ENCODE measurements at places on chromosomes 16 and 17.

DNA sequence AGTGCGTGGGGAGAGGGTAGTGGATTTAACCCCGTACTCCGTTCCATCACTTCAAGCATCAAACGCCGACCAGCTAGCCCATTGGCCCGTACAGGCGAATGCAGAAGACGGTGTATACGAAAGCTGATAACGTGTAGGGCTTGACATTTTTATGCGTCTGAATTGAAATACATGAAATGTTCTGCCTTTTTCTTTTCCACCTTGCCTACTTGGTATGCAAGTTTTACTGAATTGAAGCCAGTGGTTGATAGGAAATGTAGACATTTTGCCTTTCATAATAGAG is 834 bp upstream of the STAT3 start:
- no peak for DNase-seq

DNA sequence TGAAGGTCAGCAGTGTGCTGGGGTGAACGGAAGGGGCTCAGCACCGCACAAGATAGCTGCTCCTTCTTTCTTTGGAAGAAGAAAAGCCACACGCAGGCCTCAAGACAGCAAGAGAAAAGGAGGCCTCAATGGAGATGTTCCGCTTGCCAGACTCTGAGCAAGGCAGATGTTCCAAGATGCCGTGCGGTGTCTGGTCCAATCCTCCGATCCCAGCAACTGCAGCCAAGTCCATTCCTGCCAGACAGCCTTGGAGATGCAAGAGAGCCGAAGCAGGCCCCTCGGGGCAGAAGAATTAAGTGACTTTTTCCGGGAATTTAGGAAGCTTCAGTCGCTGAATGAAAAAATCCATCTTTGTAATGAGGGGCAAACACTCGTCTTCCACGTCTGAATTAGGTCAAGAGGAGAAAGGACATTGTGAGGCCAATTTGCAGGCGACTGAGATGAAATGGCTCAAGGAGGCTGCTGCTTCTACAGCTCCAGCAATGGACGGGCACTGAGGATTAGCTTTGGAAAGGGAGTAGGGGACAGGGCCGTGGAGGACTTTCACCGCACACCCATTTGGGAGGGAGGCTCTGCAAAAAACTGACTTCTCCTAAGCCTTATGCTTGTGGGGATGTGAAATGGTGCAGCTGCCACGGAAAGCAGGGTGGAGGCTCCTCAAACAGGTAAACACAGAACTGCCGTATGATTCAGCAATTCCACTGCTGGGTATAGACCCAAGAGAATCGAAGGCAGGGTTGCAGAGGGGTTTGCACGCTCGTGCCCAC is 44.7 kb downstream of the RPH3AL start:
- DNase-seq = no peak

DNA sequence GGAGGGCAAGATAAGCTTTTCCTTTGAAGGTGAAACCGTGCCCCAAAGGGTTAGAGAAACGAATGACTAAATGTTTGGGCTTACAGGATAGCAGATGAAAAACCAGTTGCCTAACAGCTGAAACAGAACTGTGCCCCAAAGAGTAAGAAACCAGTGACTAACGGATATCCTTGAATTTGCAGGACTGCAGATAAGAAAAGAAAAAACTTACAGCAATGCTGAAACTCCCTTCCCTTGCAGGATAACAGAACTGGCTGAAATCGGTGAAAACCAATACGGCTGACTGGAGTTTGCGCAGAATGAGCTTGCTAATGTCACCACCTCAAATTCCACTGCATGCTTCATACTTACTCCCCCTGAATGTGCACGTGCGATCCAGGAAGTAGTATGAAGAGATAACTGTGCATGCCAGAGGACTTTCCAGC is 175.2 kb upstream of the NLRP1 start:
- no peak for DNase-seq

DNA sequence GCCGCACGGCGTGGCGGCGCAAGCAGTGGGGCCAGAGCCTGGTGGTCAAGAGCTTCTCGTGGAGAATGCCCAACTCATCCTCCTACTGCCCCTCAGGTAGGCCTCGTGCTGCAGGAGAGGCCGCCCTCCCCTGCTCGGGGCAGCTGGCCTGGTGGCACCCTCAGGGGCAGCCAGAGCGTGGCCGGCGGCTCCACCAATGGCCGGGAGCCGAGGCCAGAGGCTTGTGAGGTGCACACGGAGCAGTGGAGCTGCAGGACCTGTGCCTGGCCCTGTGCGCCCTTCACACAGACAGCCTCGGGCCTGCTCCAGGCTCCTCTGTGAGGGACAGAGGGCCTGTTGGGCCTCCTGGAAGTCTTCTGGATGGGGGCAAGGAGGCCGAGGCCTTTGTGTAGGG is 85.5 kb downstream of the NPIPB11 start:
- DNase-seq = no peak

DNA sequence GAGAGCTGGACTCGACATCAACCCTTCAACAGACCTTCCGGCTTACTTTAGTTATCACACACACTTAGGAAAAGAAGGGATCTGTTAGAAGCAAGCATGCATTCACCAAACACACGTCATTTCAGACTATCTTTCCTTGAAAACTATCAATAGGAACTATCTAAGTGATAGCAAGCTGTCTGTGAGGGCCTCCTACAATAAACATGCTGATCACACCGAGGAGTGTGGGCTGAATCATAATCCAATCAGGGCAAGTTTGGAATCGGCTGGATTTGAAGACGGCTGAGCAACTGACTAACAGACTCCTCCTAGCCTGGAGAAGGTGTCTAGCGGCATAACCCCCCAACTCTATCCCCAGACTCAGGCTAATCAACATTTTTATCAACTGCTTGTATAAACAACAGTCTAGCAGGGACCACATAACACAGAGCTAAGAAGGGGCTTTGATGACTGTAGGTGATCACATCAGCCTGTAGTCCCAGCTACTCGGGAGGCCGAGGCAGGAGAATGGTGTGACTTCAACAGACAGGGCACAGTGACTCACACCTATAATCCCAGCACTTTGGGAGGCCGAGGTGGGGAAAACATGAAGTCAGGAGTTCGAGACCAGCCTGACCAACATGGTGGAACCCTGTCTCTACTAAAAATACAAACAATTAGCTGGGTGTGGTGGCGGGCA is 14.1 kb downstream of the NXN start:
- DNase-seq = no peak

DNA sequence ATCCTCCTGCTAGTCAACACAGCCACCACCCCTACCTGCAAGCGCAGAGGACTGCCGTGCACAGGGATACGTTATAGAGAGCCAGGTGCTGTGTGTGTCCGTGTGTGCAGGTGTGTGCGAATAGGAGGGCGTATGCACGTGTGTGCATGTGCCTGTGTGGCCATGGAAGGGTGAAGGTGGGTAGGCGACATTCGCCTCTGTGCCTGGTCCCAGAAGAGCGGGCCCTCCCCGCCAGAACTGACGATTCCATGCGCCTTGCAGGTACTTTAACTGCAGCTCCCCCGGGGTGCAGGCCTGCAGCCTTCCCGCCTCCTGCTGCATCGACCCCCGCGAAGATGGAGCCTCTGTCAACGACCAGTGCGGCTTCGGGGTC is 8.7 kb downstream of the PDE6G start:
- no peak for DNase-seq

DNA sequence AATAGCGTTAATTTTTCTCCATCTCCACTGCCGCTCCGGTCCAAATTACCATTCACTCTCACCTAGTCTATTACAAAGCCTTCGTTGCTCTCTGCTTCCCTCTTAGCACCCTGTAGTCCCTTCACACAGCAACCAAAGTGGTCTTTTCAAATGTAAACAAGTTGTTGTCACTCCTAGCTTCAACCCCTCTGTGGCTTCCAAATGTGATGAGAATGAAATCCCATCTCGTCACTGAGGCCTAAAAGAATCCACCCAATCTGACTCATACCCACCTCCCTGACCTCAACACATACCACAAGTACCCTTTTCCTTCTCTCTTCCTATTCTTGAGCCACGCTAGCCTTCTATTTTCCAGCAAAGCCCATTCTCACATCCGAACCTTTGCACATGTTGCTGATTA is 2.2 kb upstream of the PELP1 start:
- DNase-seq = no peak

- DNase-seq = no peak
Measured at GRCh38 chr17:65008882-65009281, 47.7 kb downstream of the GNA13 start.

DNA sequence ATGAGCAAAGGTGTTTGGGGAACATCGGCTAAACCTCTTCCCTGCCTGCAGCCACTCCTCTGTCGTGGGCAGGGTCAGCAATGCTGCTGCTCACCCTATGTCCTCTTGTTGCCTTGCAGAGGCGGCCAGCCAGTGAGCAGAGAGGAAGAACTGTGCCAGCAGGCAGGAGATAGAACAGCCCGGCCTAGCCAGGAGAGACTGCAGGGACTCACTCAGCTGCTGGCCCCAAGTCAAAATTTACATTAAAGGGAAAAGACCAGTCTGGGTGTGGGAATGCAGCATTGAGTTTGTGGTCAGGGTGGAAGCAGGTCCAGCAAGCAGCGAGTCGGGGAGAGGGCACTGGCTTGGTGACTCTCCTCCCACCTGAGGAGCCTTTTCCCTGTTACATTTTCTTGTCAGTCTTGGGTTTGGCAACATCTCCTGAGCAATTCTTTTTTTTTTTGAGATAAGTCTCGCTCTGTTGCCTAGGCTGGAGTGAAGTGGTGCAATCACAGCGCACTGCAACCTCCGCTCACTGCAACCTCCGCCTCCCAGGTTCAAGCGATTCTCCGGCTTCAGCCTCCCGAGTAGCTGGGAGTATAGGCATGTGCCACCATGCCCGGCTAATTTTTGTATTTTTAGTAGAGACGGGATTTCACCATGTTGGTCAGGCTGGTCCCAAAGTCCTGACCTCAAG is 22.7 kb downstream of the LIG3 start:
- no peak for DNase-seq

GRCh38 chr17:57455063-57455914 is 199.0 kb downstream of the MSI2 start:
- peak; percentile 81 for DNase-seq

DNA sequence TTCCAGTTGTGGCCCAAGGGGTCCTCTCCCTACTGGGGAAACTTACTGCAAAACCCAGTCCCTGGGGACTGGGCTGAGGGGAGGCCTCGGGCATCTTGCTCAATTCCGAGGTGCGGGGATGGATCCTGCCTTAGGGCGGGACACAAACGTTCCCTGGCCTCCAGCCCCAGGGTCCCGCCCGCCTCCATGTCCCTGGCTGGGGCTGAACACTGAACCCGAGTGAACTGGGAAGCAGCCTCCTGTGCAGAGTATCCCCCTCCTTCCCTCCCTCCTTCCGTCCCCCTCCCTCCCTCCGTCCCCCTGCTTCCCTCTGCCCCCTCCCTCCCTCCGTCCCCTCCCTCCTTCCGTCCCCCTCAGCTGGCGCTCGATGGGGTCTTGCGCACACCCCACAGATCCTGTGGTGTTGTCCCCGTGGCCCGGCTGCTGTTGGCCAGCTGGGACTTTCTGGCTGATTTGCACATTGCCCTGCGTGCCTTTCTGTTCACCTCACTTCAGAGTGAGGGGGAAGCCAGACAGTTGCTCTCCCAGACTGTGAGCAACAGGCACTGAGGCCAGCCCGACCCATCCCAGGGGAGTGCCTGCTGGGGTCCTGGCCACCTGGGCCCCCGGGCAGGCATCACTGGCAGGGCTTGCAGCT is 5.5 kb downstream of the TRAF7 start:
- DNase-seq = no peak

- no peak for DNase-seq
Measured at GRCh38 chr17:34313164-34313563, 6.1 kb upstream of the CCL8 start.

GRCh38 chr16:85751698-85752501 is 1.0 kb upstream of the C16orf74 start:
- DNase-seq = no peak

DNA sequence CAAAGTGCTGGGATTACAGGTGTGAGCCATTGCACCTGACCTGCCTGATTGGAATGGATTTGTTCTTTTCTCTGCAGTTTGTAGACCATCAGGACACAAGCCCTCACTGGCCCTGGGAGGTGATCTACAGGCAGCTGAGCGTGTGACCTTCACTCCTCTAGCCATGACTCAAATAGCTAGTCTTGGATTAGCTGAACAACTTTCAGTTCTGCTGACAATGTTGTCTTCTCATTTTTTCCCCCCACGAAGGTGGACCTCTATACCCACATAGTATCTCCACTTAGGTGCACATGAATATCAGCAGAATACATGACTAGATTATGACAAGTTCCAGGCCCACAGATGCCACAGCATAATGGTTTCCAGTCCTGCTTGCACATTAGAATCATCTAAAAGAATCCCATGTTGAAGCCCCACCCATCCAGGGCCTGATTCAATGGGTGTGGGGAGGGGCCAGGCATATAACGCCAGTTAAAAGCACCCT is 36.8 kb downstream of the HS3ST3B1 start:
- DNase-seq = peak; percentile 70

GRCh38 chr16:81544261-81544660 is 99.7 kb downstream of the CMIP start:
- DNase-seq = no peak

Data from stimulated activated effector memory CD8-positive, alpha-beta T cell treated with anti-CD3 and anti-CD28 coated beads, Interleukin-12 subunit alpha, Interleukin-12 subunit beta, amount 100 ng/mL, for 72 hours (primary cell).